NCI-H69 (cell line): ENCODE measurements at places on chromosomes 3 and 15.

GRCh38 chr15:49692514-49693090 is 71.8 kb downstream of the DTWD1 start:
- DNase-seq, result no peak

DNA sequence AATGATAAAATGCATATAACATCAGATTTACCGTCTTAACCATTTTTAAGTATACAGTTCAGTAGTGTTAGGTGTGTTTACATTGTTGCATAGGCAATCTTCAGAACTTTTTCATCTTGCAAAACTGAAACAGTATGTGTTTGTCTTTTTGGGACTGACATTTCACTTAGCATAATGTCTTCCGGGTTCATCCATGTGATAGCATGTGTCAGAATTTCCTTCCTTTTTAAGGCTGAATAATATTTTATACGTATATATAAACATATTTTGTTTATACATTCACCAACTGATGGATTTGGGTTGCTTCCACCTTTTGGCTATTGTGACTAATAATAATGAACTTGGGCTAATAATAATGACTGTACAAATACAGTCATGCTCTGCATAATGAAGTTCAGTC is 3.0 kb downstream of the PARP15 start:
- DNase-seq, result no peak

DNA sequence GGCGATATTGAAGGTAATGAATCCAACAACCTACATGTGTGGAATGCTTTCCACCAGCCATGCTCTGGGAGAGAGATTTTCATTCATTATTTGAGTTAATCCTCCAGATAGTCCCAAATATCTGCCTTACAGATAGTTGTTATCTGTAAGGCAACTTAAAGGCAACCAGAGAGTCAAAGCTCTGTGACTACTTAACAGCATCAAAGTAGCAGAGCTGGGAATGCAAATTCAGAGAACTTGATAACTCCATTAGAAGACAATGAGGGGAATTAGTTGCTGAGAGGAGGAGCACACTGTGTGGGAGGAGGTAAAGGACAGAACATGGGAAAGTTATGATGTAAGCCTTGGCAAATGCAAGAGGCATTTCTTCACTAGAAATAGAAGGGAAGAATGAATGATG is 10.5 kb upstream of the CRBN start:
- DNase-seq, result no peak

DNA sequence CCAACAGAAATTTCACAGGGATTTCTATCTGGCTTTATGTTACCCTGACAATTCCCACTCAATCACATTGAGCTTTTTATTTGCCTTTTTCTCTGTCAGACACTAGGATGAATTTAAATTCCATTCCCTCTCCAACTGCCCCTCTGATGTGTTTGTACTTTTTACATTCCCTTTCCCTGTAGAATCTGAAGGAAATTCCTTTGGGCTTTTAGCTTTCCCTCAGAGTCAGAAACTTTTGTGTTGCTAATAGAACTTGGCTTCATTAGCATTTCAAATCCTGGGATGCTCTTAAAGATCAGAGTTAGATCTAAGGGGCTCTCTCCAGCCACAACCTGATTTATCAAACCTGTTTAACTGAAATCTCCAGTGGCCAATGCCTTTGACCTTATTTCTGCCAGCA is 7.9 kb upstream of the RARB start:
- DNase-seq, result no peak

- DNase-seq, result no peak
These were observed 159.9 kb upstream of the CMC1 start for GRCh38 chr3:28081533-28081947.

DNA sequence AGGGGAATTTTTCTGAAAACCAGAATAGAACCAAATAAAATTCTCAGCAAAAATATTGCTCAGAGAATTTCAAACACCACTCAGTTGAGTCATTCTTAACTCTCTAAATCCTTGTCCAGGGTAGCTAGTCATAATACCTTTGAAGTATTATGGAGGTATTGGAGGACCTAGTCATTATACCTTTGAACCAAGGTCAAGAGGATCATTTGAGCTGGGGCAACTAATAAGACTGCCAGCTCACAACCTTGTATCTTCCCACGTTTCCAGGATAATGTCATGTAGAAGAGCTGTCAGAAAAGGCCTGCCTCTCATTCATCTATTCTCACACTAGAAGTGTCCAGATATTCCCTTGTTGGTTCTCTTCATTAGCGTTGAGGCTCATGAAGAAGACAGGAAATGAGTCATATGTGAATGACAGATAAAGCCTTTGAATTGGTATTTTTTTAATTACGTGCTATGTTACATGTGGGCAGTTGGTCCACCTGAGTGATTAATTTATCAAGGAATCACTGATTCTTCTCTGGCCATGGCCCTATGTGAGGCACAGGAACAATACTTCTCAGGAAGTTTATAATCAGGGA is 48.3 kb downstream of the TOPAZ1 start:
- peak; percentile 1 for DNase-seq

GRCh38 chr3:189827108-189827507 is 195.9 kb downstream of the TP63 start:
- DNase-seq, result no peak

DNA sequence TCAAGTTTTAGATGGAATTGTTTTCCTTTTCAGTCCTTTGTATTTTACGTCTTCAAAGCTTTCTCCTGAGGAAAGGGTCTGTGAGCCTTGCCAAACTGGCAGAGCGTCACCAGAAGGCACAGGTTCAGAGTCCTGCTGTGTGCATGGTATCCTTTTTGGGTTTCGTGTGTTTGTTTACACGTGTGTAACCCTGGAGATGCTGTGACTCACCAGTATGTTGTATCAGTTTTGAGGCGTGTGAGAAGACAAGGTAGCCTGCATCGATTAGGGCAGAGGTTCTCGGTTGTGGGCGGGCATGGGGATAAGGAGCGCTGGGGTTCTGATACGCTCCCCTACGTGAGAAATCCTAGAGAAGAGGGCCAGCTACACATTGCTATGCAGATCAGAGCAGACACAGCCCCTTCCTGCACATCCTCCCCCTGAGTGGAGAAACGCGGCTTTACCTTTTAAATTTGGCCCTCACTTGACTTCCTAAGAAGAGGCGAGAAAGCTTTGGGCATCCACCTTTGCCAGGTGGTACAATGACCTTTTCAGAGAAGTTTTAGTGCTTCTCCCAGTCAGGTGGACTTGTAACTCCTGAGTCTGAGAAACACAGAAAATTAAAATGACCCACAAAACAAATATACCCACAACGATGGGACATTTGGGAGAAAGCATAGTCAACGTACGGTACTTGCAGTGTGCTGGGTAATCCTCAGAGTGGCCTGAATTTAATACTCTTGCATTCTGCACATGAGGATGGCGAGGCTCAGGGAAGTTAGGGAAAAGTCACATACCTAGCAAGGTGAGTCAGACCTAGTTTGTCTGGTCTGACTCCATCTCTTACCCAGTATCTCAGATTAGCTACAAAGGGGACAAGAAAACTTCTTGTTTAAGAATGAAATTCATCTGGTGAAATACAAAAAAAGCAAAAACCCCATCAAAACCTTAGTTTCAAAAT is 38.1 kb downstream of the TRAK1 start:
- DNase-seq, result no peak

- peak; percentile 50 for DNase-seq
These were observed 200.5 kb downstream of the STT3B start for GRCh38 chr3:31733234-31733667.

GRCh38 chr3:13378155-13378554 is 42.0 kb downstream of the NUP210 start:
- DNase-seq, result no peak

DNA sequence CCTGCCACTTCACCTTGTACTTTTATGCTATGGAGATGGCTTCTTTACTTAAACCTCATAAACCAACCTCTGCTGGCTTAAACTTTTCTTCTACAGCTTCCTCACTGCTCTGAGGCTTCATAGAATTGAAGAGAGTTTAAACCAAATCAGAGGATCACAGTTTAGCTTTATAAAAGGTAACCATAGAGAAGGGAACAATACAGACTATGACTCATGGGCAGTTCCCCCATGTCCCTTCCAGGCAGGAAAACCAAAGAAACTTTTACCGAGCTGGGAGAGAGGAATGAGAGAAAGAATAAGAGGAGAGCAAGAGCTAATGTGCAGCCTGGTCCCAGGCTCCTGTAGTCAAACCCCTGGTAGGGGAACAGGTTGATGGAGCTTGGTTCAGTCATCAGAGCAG is 53.9 kb upstream of the NEDD4 start:
- DNase-seq, result no peak

- no peak for DNase-seq
These were observed 29.0 kb upstream of the TIMP4 start for GRCh38 chr3:12187448-12188327.

DNA sequence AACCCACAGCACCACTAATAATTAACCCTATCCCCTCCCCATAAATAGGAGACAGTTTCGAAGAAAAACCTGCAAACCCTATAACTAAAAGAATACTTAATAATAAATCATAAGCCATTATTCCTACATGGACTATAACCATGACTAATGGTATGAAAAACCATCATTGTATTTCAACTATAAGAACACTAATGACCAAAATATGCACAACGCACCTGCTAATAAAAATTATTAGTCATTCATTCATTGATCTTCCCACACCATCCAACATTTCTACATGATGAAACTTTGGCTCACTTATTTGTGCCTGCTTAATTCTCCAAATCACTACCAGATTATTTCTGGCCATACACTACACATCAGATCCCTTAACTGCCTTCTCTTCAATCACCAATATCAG is 16.6 kb downstream of the AQP9 start:
- no peak for DNase-seq
